ENCODE measurements at places on chromosomes 11 and 22.
A peak's percentile ranks its signal among the peaks of the same experiment; 100 is the strongest.

DNA sequence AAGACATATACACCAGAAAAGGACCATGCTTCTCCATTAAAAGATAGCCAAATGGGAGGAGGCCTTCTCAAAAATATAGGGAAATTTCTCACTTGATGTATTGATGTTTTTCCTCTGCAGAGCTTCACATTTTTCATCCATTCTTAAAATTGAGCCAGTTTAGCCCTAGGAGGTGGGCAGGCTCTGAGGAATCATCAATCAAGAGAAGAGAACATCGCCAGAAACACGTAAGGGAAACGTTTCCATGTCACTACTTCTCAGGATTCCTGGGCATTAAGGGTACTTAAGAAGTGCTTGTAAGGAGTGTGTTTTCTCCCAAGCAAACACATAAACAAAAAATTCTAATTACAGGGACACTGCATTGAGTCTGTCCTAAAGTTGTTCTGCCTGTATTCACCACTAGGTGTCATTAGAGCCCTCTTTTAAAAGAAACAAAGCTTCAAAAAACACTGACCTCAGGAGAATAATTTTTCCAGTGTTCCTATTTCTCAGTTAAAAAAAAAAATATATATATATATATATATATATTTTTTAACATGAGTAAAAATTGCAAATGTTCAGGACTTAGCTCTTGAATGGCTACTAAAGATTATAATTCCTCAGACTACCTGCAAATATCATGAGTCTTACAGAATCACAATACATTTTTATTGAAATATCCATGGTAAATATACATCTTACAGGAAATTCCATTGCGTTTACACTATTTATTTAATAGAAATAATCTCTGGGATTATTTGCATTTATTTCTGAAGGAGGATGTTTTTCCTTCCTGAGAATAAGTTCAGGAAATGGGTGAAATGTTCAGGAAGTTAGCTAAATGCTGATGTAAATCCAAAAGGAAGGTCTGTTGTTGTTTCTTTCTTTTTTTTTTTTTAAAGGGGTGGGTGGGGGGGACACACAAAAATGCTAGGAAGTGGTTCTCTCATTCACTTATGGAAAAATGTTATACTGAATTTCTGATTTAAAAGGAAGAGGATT lies 16.0 kb downstream of the FZD4 start:
- peak; percentile 42 for DNase-seq

DNA sequence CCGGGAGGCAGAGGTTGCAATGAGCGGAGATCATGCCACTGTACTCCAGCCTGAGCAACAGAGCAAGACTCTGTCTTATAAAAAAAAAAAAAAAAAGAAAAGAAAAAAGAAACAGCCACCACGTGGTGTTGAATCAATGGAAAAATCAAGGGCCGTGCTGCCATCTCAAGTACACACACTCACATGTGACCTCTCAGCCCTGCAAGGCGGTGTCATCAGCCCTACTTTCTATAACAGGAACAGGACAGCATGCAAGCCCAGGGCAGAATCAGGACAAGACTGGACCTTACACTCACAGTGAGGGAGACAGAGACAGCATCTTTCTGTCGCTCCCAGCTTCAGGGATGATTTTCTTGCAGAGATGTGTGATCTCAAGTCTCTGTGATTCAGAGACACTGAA lies 179.6 kb downstream of the MPPED1 start:
- no peak for DNase-seq

DNA sequence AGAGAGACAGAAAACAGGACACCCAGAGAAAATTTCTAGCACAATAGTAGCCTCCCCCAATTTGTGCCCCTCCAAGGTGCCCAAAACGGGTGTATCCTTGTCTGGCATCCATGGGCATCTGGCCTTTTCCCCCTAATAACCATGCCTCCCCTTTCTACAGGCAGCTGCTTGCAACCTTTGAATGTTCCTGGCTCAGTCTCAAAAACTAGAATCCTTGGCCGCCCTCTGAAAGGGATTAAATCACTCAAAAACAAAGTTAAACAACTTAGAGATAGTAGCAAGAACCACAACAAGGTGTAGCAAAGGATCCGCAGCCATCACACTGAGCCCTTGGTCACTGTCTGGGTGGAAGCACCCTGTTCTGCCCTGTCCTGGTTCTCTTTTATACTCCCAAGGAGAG lies 105.6 kb downstream of the MN1 start:
- no peak for DNase-seq

GRCh38 chr11:88164320-88164719 lies 10.9 kb downstream of the RAB38 start:
- DNase-seq = no peak

GRCh38 chr11:57641011-57641807 lies 8.5 kb downstream of the YPEL4 start:
- peak; percentile 68 for DNase-seq

GRCh38 chr11:32430568-32431381 lies 4.6 kb downstream of the WT1 start:
- DNase-seq = peak; percentile 47

DNA sequence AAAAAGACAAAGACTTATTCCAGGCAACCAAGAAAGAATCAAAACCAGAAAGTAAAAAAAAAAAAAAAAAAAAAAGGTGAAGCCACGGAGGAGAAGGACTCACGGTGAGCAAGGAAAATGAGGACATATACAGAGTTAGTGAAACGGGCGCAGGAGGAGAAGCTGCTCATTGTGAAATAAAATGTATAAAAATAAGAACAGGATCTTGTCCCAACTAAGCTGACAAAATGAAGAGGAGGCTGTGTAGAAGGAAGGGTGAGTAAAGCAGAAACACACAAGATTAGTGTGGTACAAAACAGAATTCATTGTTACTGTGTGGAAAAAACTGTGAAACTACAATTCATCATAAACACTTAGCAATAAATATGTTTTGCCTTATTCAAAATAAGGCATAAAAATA lies 7.6 kb downstream of the IL17REL start:
- no peak for DNase-seq

All from kidney glomerular epithelial cell (primary cell).